ENCODE measurements at places on chromosomes 11 and 22.
A peak's percentile ranks its signal among the peaks of the same experiment; 100 is the strongest.

DNA sequence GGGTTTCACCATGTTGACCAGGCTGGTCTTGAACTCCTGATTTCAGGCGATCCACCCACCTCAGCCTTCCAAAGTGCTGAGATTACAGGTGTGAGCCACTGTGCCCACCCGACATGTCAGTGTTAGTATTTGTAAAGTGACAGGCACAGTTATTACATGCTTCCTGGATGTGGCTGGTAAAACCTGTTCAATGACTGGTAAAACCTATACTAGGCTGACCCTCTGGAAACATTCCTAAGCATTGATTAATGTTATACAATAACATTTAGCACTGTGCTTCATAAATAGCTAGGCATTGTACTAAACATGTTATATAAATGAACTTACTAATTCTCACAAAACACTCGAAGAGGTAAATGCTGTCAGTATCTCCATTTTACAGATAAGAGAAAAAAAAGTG, 20.9 kb upstream of the JHY start:
- DNase-seq, result no peak

GRCh38 chr22:37745548-37746365, 48.9 kb downstream of the TRIOBP start:
- DNase-seq, result peak; percentile 89

DNA sequence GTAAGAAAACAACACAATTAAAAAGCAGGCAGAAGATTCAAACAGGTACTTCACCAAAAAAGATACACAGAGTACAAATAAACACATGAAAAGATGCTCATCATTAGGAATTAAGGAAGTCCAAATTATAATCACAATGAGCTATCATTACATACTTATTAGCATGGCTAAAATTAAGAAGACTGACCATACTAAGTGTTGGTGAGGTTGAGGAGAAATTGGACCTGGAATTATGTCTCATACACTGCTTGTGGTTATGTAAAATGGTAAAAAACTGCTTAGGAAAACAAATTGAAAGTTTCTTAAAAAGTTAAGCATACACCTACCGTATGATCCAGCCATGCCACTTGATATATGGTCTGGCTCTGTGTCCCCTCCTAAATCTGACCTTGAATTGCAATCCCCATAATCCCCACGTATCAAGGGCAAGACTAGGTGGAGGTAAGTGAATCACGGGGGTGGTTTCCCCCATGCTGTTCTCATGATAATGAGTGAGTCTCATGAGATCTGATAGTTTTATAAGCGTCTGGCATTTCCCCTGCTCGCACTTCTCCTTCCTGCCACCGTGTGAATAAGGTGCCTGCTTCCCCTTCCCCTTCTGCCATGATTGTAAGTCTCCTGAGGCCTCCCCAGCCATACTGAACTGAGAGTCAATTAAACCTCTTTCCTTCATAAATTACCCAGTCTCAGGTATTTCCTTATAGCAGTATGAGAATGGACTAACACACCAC, 4.8 kb downstream of the SAAL1 start:
- peak; percentile 15 for DNase-seq

GRCh38 chr22:46974077-46974476, 211.6 kb downstream of the TBC1D22A start:
- DNase-seq, result no peak

DNA sequence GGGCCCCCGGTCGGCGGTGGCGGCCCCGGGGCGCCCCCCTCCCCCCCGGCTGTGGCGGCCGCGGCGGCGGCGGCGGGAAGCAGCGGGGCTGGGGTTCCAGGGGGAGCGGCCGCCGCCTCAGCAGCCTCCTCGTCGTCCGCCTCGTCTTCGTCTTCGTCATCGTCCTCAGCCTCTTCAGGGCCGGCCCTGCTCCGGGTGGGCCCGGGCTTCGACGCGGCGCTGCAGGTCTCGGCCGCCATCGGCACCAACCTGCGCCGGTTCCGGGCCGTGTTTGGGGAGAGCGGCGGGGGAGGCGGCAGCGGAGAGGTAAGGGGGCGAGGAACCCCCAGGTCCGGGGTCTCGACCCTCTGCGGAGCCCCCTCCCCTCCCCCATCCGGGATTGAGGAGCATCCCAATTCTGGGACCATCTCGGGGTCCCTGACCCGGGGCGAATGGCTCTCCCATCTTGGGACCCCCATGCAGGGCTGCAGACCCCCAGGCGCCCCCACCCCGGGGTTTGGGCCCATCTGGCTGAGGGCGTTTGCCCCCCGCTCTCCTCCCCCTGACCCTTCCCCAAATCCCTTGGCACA, 431 bp downstream of the KMT2A start:
- DNase-seq, result peak; percentile 52

- DNase-seq, result no peak
Measured at GRCh38 chr11:27213232-27213660, 149.8 kb downstream of the CCDC34 start.

- no peak for DNase-seq
Measured at GRCh38 chr11:27857588-27857987, 157.3 kb upstream of the BDNF start.

DNA sequence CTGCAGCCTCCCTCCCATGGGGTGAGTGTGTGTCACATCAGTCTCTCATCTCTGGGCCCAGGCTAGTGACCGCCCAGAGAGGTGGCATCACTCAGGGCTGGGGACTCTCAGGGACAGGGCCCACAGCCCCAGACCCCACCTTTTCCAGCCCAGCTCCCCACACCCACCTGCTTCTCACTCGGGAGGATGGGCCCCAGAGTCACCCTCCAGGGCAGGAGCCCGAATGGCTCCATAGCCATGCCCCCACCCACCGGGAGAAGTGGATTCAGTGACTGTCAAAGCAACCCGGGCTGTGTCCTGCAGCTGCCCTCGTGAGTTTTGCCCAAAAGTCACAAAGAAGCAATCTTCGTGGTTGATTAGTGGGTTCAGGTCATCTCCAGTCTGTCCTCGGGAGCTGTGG, 26.0 kb downstream of the PARVG start:
- DNase-seq, result no peak

- DNase-seq, result no peak
Measured at GRCh38 chr22:45991098-45991497, 14.1 kb upstream of the WNT7B start.

DNA sequence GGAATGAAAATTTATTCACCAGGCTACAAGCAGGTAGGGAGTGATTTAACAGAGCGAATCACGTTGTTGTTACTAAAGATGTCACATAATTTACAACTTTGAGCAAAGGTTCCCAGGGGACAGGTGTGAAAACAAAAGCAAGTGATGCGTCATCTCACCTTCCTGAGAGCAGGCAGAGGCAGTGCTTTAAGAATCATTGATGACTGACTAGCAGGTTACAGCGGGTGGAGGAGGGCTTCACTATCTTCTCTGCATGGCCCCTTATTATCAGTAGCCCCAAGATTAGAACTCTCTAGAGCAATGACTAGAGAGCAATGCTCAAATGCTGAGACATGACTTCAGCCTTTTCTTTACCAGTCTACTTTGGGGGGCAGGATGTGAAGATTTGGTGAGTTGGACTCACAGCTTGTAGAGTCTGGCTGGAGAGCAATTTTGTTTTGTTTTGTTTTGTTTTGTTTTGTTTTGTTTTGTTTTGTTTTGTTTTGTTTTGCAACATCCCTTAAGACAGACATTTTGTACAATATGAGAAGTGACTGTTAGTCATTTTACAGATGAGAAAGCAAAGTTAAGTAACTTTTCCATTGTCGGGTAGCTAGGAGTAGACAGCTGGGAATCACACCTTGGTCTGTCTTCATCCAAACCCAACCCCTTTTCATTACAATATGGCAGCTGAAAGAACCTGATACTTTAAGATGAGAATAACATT, 84.8 kb downstream of the SLC1A2 start:
- no peak for DNase-seq

GRCh38 chr11:74057249-74058151, 48.6 kb upstream of the UCP3 start:
- no peak for DNase-seq

GRCh38 chr11:22780952-22781593, 48.5 kb downstream of the SVIP start:
- no peak for DNase-seq

- no peak for DNase-seq
Measured at GRCh38 chr11:2277008-2277346, 6.6 kb upstream of the ASCL2 start.

GRCh38 chr11:112310848-112311247, 50.2 kb upstream of the PLET1 start:
- DNase-seq, result no peak

DNA sequence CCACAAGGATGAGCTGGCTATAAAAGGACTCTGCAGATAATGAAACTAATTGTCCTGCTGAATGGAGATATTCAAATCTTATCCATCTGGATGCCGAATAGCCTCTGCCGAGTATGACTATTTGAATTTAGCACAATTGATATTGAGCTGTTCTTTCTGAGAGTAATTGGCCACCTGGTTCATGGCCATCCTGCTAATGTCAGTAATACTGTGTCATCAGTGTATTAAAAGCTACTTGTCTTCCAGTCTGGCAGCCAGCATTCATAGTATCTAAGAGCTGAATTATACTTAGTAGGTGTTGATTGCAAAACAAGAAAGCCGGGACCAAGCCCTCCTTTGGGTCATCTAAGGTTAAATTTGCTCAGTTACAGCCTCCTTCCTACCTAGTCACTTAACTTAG, 310.7 kb upstream of the NCAM1 start:
- no peak for DNase-seq

GRCh38 chr11:95884376-95884775, 39.5 kb downstream of the MTMR2 start:
- no peak for DNase-seq

DNA sequence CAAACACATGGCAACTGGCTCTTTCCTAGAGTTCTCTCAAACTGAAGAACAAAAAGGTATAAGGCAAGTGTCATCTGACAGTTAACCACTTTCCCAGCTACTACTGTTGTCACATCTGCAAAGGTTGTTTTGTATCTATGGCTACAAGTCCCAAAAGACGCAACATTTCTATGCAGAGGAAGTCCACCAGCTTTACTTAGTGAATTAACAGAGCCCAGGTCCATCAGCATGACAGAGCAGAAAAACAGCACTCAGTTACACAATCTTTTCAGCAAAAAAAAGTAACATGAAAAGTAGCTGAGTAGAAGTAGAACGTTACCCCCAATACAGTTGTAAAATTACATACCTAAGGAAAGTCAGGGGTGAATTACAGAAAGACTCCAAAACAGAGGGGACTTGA, 12.1 kb downstream of the CPSF7 start:
- DNase-seq, result no peak

DNA sequence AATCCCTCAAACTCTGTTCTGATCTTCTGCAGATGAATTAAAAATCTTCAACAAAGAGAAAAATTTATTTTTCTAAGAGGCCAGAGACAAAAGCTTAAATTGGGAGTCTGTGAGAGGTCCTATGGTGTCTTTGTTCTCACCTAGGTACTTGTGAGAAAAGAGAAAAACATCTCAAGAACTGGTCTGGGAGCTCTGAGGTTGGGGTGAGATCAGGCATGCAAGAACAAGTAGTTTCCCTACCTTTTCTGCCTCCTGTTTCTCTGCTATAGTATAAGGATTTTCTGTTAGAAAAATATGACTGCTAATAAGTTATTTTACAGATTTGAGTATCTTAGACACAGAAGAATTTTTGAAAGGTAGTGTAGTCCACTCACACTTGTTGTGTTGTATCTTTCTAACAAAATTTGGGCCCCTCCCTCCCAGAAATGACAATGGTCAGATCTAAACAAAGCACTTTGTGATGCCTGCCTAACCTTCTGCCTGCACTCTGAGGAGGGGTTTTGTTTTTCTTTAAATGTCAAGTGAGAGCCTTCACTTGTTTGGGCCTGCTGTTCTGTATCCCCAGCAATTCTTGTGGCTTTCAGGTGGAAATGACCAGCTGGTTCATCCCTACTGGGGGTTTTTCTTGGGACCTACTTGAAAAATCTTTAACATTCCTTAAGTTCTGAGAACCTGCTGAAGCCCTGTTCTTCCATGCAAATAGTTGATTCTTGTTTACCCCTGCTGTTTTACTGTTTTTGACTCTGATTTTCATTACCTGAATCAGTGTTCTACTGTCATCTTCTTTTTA, 13.6 kb upstream of the OR51S1 start:
- no peak for DNase-seq

GRCh38 chr11:22343371-22344032, 5.3 kb downstream of the SLC17A6 start:
- DNase-seq, result no peak

DNA sequence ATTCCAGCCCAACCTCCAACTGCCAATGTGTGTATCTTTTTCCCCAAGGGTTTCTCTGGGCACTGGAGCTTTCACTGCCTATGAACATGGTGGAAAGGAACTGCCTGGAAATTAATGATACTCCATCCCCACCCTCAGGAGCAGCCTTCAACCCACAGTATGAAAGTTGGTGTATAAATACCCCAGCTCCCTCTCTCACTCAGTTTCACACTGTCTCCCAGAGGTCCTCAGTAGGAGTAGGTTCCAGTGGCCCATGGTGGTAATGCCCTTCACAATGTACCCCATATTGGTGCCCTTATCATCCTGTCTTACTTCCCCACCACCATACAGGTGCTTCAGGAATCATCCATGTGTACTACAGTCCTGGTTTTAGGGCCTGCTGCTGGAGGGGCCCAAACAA, 462.6 kb downstream of the MIAT start:
- DNase-seq, result no peak

- DNase-seq, result no peak
Measured at GRCh38 chr11:76316726-76317125, 64.2 kb downstream of the THAP12 start.

DNA sequence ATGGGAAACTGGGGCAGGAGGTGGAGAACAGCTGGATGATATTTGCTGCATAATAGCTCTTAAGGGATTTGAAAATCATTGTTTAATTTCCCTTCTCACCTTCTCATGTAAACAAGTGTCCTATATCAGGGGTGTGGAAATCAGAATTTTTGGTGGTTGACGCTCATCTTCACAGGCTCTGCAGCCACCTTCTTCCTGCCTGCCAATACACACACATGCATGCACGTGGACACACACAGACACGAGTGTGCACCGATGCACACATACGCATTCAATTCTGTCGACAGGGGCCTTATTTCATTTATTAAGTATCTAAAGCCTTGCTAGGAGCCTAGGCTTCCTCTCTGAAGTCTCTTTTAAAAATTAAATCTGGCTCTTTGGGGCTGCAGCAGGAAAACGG, 349.4 kb upstream of the NCAM1 start:
- no peak for DNase-seq

DNA sequence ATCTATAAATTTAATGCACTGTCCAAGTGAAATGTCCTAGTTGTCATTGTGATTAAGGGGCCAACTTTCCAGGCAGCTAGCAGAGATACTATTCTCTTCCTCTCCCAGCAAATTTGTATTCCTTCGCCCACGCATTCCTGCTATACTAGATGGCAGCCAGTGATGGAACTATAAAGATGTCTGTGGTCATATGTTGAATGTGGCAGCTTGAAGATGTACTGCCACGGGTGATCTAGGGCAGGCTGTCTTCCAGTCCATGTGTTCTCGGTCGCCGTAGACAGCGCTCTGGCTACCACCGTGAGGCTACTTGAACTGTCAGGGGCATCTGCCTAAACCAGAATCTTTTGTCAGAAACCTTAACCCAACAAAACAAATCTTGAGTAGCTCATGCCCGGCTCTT, 8.3 kb upstream of the SIDT2 start:
- DNase-seq, result no peak

- no peak for DNase-seq
Measured at GRCh38 chr22:50711446-50712340, 26.3 kb upstream of the ACR start.

DNA sequence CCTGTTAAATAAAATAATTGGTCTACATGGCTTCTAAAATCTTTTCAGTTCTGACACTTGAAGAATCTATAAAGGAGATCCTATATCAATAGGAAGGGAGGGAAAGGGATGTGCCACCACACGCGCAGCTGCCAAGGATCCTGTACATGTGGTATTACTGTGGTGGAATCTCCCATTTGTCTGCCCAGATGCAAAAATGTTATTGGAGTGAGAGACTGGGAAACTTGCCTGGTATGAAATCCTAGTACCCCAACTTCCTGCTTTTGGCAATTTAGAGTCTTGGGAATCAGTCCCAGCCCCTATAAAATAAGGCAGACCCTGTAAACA, 81.9 kb upstream of the PICALM start:
- DNase-seq, result no peak

All from stimulated activated CD4-positive, alpha-beta T cell treated with anti-CD3 and anti-CD28 coated beads, Interleukin-4, amount 100 ng/mL, for 1 hour (primary cell).